ENCODE measurements at places on chromosomes 13 and 19. TPM values are rescaled to one million over a fixed set of nuclear protein-coding genes. Genes with fewer than 3 reads are reported as not detected.

DNA sequence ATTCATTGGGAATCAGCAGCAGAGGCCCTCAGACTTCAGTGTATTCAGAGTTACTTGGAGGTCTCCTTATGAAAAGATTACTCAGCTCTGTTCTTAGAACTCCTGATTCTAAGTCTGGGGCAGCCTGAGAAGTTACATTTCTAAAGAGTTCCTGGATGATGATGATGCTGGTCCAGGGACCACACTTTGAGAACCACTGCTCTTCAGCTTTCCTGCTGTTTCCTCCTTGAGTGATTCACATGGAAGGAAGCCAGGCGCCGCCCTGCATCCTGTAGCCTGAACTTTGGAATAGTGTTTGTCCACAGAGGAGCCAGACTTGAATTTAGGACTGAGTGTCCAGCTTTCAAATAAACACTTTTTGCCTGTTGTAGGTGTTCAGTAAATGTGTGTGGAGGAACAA is 2.9 kb downstream of the CEBPG start:
- DNase-seq: no peak

DNA sequence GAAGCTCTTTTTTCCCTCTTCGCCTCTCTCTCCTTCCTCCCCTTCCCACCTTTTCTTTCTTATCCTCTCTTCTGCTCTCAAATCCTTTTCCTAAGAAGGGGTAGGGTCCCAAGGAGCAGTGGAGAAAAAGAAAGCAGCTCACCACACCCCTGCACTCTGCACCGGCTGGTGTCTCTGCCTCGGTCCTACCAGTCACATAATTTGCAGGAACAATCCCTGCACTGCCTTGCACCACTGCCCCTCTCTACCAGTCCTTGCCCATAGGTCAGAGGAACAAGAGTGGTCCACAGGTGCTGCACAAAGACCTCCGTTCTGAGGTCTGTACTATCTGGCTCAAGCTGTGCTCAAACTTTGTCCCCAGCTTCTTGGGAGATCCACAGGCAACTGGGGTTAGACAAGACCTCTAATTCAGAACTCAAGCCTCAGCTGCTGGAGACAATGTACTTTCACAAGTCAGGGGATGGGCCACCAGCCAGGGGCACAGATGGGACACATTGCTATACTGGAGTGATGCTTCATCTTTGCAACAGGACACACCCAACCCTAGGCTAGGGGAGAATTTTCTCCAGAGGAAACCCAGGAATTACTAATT is 125.4 kb upstream of the ZNF507 start:
- DNase-seq: no peak

Gene ZNF329
- total RNA-seq: 8.7 TPM

Gene ZNF534
- not detected for total RNA-seq

- no peak for DNase-seq
Observed at GRCh38 chr13:98141509-98142379, 1.1 kb upstream of the FARP1 start.

DNA sequence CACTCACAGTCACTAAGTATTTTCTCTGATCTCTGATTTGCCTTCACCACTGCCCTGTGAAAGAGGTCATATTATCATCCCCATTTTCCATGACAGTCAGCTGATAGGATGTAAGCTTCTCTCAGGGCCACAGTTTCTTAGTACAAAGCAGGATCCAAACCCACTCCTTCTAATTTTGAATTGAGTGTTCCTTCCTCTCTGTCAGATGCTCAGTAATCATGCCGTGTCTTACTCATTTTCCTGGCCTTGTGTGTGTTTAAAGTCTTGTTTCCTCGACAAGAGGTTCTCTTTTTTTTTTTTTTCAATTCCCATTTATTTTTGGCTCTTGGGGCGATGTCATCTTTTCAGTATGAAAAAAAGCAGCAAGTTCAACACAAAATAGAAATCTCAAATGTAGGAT is 72.3 kb downstream of the NAA16 start:
- no peak for DNase-seq

DNA sequence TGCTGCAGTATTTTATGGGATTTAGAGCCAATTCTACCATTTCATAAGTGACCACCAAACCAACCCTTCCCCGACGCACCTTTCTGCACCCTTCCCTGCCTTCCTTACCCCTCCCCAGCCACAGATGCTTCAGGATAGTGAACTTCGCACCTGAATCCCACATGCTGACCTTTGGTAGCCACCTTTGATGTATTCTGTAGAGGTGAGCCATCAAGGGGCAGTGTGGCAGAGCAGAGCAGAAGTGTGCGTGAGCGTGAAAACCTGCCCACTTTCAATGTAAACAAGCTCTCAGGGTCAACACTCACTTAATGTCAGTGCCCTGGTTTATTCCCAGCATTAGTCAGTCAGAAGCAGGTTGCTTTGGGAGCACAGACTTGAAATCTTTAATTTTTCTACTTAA is 107.7 kb downstream of the FRY start:
- no peak for DNase-seq

Gene KL
- 0.20 TPM for total RNA-seq

- no peak for DNase-seq
Observed at GRCh38 chr13:21297447-21297846, 121.0 kb downstream of the MRPL57 start.

GRCh38 chr19:48552406-48553322 is 692 bp downstream of the SULT2B1 start:
- DNase-seq: no peak

Gene LHFPL6
- 5.9 TPM for total RNA-seq

GRCh38 chr13:70893832-70894231 is 785.6 kb upstream of the KLHL1 start:
- DNase-seq: no peak

DNA sequence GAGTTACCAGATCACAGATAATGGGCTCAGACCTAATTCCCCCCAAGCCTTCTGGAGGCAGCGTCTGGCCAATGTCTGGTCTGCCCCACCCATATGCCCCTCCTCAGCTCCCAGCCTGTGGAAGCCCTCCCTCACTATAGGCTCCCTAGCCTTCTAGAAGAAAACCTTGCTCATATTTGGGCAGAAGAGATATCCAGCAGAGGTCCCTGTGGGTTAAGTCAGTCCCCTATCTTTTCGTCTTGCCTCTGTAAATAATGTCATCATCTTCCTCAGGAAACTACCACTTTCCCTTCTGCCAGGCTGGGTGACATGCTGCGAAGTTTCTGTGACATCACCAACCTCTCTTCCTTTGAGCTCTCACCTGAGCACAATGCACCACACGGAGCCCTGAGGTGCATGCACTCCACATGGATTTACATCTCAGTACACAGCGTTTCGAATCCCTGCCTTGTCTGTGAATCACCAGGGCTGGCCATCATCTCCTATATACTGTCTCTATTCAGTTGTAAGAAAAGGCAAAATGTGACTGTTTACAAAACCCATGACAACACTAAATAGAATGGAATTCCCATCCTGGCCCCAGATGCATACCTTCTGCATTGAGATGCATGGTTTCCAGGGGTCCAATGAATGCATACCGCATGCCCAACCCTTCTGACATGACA is 112.8 kb downstream of the CRYL1 start:
- no peak for DNase-seq

DNA sequence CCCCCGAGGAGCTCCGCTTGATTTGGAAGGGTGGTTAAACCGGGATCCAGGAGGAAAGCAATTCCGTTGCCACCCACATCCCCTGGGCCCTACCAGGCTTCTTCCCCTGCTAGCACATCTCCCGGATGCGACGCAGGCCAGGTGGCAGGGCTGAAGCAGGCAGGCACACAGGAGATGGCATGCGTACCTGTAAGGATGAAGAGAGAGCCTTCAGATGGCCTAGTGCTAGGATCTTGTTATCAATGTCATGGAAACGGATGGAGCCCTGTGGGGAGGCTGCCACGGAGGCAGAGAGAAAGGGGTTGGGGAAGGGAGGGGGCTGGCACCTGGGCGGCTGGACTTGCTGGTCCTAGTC is 8.5 kb upstream of the SOX1 start:
- DNase-seq: no peak

DNA sequence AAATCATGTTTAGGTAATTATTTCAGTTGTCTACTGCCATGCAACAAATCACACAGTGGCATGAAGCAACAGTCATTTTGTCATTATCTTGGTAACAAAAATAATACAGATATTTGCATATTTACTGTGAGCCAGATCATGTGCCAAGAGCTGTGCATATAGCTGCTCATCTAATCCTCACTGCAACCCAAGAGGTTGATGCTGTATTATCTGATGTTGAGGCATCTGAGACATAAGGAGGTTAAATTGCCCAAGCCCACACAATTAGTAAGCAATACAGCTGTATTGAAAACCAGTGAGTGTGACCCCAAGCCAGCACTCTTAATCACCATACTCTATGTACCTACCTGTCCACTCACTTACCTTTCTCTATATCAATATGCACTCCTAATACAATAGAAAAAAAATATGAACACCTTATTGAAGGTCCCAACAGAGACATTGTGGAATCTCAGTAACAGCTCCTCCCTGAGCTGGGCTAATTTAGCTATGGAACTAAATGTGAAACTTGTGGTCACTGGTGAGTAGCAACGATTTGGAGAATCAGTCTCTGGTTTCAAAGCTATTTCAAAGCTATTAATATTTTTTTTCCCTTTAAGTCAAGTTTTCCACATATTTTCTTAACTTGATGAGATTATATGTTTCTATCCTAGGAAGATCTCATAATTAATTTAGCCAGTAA is 185.2 kb downstream of the KLF12 start:
- DNase-seq: no peak

Gene C19orf85
- not detected for total RNA-seq

Data from CD8-positive, alpha-beta memory T cell (primary cell).